ENCODE measurements at places on chromosomes 2 and 18. TPM values are rescaled to one million over a fixed set of nuclear protein-coding genes. Genes with fewer than 3 reads are reported as not detected.

DNA sequence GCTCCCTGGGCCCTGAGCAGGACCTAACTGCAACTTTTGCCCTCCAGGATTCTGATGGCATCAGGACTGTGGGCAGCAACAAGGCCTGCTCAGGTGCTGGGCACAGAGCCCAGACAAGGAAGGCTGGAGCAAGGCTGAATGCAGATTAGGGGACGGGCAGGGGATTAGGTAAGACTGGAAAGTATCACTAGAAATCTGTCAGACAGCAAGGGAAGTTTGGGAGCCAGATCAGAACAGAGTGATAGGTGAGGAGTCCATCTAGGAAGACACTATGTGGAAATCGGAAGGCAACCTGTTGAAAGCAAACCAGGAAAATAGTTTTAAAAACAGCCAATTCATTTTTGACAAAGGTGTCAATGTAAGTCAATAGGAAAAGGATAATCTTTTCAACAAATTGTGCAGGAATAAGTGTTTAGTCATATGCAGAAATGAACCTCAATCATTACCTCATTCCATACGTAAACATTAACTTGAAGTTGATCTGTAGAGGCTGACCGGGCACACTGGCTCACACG, 56.4 kb upstream of the STPG4 start:
- DNase-seq: no peak

GRCh38 chr2:129775952-129776653, 203.4 kb upstream of the RAB6C start:
- DNase-seq: no peak

- DNase-seq: no peak
Measured at GRCh38 chr18:74722237-74722636, 124.6 kb downstream of the ZNF407 start.

- DNase-seq: no peak
Measured at GRCh38 chr18:986051-986450, 81.4 kb downstream of the ADCYAP1 start.

- DNase-seq: no peak
Measured at GRCh38 chr2:146376511-146377064, 1468.2 kb upstream of the ACVR2A start.

DNA sequence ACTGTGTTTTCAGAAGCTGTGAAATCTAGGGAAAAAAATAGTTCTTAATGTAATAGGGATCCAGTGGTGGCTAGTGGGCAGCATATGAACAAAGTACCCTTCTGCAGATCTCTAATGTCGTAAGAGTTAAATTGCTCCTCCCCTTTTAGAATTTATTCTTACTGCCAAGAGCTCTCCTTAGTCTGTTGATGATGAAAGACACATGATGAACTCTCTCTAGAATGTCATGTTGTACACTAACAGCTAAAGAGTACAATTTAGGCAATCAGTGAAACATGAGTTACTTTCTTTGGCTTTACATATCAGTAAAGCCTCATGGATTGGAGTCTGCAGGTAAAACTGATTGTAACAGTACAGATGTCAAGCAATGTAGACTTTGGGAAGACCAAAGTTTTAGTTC, 84.2 kb downstream of the SLC39A10 start:
- no peak for DNase-seq

DNA sequence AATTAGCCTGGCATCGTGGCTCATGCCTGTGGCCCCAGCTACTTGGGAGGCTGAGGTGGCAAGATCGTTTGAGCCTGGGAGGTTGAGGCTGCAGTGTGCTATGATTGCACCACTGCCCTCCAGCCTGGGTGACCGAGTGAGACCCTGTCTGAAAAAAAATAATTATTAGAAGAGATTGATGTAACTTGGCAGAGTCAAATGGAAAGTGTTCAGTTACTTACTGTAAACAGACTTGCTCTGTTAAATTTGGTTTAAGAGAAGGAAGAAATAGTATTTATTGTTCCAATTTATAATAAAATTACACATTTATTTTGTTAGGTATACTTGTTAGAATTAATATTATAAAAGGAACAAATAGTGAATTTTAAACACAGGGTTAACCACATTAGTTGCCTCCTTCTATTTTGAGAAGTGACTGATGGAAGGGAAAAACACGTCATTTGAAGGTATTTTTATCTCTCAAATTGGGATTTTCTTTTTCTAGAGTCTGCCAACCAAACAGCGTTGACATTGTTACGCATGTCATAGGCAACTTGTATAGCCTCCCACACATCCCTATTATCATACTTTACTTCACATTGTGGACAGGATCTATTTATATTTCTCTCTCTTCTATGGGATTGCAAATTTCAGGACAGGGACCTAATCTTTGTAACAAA, 118.8 kb upstream of the B3GNT2 start:
- no peak for DNase-seq

GRCh38 chr18:77129150-77129551, 3.4 kb downstream of the MBP start:
- peak; percentile 13 for DNase-seq

DNA sequence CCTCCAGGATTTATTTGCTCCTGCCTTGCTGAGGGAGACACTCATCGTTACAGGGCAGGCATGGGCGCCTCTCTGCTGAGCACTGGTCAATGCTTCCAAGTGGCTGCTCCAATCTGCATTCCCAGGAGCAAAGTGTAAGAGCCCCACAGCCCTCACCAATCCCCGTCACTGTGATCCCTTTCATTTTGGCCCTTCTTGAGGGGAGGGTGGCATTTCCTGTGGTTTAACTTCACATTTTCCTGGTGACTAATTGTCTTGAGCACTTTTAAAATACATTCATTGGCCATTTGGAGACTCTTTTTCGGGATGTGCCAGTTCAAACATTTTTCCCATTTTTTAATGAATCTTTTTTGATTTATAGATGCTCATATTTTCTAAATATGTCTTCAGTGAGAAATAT, 33.0 kb downstream of the TPO start:
- DNase-seq: no peak

- DNase-seq: no peak
Measured at GRCh38 chr18:48592540-48593171, 53.8 kb downstream of the CTIF start.

DNA sequence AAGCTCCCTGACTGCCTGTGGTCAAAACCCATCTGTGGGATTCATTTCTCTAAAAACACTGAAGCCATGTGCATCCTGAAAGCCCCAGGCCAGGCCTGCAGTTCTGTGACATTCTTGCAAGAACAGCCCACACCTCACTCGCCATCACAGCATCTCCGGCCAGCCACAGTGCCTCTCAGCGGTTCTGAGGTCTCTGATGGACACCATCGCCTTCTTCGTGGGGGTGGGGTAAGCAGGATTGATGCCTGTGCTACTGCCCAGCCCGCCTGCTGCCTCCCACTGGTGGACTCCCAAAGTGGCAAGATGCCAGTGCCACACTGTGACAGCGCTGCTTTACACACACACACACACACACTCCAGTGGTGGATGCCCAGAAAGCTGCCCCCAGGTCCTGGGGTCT, 5.2 kb upstream of the PRLH start:
- no peak for DNase-seq

GRCh38 chr2:9250091-9250490, 43.5 kb downstream of the ASAP2 start:
- no peak for DNase-seq

- no peak for DNase-seq
Measured at GRCh38 chr2:53397085-53397484, 370.5 kb upstream of the CHAC2 start.

DNA sequence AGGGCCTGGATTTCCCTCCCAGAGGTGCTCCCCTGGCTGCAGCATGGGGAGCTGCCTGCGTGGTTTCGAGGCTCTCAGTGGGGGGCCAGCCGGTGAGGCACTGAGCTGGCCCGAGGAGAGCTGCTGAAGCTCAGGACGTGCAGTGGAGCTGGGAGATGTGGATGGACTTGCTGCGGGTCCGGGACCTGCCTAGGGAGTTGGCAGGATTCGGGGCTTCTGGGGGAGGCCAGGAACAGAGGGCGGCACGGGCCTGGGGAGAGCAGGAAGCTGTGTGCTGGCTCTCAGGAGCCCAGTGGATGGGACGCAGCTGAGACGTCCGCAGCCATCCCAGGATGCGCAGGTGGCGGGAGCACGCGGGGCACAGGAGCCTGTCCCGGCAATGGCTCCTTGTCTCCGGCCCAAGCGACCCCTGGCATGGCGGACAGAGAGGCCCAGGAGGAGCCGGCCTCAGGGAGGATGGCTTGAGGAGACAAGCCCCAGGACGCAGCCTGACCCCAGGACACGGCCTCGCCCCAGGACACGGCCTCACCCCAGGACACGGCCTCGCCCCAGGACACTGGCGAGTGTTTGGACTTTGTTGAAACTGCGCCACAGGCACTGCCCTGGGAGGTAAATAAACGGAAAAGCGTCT, 116.1 kb downstream of the NFATC1 start:
- no peak for DNase-seq

DNA sequence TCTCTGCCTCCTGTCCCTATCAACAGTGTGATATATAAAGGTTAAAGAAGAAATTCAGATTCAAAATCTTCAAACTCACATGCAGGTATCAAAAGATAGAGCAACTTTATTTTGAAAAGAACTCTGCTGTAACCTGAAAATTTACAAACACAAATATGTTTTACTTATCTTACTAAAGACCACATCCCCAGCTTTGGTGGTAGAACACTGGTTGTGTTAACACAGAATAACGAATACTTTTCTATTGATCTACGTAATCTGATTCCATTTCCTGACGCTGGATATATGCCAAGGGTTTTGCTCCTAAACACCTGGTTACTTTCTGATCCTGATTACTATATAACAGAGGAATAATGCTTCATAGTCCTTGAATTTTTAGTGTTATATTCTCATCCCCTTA, 23.1 kb upstream of the SLC39A10 start:
- DNase-seq: no peak

GRCh38 chr18:64100116-64100922, 48.6 kb downstream of the LINC00305 start:
- DNase-seq: no peak

DNA sequence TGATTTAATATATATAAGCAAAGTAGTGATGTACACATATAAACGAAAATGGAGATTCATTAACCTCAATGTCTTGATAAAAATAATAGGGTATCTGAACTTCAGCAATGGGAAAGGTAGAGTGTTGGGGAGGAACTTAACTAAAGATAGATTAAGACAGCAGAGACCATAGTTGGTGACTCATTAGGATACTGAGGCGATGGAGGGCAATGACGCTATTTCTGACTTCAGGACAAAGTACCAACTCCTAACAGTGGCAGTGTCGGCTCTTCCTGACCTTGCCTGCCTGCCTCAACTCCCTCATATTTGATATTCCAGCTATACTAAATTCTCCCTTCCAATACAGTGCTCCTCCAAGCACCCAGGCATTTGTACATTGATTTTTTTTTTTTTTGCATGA, 98.6 kb downstream of the CDH2 start:
- DNase-seq: no peak

- no peak for DNase-seq
Measured at GRCh38 chr2:177916342-177916741, 156.2 kb downstream of the PDE11A start.

MAP3K20 gene
- polyA plus RNA-seq: 59.8 TPM

STAT4 gene
- polyA plus RNA-seq: 1.3 TPM

RNF181 gene
- polyA plus RNA-seq: 351 TPM

BUB1 gene
- 14.1 TPM for polyA plus RNA-seq

CLASP1 gene
- 12.8 TPM for polyA plus RNA-seq

EPAS1 gene
- polyA plus RNA-seq: 522 TPM

C2orf80 gene
- not detected for polyA plus RNA-seq

CABYR gene
- polyA plus RNA-seq: 9.9 TPM

KYNU gene
- 4.0 TPM for polyA plus RNA-seq

All from AG04450 (cell line).